Dermis microvascular lymphatic vessel endothelial cell (primary cell): ENCODE measurements at places on chromosomes 1 and 21. TPM values are rescaled to one million over a fixed set of nuclear protein-coding genes. Genes with fewer than 3 reads are reported as not detected.

CRYBG2 gene
- total RNA-seq, result 0.25 and 0.51 TPM in 2 replicates

TRIM58 gene
- under 0.01 and 0.25 TPM in 2 replicates for total RNA-seq

SPRR2A gene
- not detected in 2 replicates for total RNA-seq

SLAMF1 gene
- under 0.01 and 0.13 TPM in 2 replicates for total RNA-seq
